ENCODE measurements at places on chromosomes 1 and 21.

DNA sequence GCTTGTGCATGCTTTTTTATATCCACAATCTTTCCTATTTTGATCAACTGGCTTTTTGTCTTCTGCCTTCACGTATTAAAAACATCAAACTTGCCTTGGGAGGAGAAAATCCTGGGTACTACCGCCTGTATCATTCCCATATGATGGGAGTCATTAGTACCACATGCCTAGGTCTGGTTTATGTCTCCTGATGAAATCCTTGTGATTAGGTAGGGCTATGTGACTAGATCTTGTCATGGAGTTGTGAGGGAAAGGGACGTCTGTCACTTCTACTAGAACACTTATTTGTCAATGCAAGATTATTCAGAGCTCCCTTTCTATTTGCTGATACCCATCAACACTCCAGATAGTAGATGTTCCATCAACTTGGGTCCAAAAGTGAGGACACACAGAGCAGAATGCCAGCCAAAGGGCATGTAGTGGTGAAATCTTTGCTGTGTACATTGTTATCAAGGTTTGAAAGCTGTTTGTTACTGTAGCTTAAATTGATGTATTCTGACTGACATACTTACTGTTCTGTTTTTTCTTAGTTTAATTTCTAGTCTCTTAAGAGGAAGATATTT, 621.8 kb upstream of the NR5A2 start:
- DNase-seq: no peak

DNA sequence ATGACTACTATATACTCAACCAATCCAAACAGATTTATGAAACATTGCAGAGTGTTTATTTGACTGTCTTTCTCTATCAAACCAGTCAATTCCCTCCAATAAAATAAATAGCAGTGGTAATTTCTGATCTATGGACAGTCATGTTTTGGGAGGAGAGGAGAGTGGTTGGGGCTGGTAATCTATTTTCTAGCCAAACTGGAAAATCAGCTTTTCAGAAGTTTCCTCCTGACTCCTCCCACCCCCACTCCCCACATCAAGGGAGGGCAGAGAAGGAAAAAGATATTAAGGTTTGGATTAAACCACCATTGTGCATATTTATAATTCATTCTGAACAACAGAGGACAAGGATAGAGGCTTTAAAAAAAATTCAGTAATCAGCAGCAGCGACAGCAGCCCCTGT, 69.4 kb upstream of the SOX13 start:
- DNase-seq: no peak

GRCh38 chr1:11570821-11571380, 83.3 kb downstream of the FBXO2 start:
- DNase-seq: no peak

GRCh38 chr21:24825348-24825747, 781.9 kb downstream of the MRPL39 start:
- no peak for DNase-seq

DNA sequence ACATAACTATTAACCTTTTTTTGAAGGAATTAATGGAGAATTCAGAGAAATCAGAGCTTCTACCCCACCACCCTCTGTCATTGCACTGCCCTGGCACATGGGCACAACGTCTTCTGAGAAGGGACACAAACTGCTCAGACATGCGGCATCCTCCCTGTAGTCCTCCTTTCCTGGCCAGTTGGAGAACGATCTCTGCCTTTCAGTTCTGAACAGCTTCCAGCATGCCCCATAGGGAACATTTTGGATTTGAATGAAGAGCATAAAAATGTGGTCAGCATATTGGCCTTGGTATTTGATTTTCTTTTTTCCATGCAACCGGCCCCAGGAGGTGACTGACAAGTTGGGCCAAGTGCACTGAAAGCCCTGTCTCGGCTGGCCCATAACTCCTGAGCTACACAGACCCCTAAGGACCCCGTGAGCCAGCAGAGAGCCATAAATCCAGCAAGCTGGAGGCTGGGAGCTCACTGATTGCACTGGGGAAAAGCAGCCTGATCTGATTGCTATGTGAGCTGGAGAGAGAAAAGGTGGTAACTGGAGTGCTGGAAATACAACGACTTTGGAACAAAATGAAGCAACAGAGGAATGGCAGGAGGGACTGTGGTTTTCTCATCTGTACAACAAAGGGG, 10.9 kb upstream of the BLACAT1 start:
- DNase-seq: no peak

- DNase-seq: no peak
Measured at GRCh38 chr21:43720539-43721166, 1.7 kb downstream of the PDXK start.

DNA sequence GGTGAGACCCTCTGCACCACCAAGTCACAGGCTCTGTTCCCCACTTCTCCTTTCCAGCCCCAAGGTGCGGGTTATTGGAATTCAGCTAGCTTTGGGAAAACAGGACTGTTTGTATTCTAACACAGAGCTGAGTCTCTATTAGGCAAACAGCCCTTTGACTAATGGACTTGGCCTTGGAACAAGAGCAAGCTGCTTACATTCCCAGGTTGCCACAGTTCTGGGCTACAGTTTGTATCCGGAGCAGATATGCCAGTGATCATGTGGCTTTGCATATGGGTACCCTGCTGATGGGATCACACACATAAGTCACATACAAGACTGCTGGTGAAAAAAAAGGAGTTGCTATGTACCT, 110.5 kb upstream of the COA6 start:
- DNase-seq: no peak

DNA sequence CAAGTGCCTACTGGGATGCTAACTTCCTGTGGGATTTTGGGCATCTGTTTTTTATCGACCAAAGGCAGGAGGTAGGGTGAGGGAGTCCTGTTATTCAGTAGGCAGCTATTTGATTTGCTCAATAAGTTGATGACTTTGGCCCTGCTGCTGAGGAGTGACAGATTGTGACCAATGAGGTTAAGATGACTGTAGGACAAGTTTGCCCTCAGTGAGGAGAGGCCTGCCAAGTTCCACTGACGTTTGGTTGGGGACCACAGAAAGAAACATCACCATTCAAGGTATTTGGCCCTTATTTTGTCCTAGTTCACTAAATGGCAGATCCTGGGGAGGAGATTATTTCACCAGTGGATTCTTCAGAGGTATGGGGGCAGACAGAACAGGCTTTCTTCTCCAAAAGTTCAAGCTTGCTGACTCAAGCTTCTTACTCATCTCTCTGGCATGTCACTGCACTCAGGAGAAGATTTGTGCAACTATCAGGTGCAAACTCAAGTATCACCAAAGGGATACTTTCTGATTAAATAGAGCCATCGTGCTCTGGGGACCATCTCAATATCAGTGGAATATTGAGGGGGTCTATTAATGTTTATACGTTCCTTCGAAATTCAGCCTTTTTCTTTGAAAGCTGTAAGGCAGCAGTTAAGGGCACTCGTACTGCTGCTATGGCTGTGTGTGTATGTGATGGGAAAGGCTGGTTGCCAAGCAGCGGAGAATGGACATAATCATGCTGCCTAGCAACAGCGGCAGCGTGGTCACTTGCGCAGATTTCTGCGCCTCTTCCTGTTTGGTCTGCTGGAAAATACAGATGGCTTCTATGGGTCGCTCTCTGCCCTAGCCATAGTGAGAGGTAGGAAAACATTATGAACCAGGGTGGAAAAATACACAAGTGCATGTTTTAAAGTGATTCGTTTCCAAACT, 78.7 kb downstream of the PBX1 start:
- no peak for DNase-seq

GRCh38 chr1:7348073-7348472, 423.0 kb upstream of the VAMP3 start:
- no peak for DNase-seq

DNA sequence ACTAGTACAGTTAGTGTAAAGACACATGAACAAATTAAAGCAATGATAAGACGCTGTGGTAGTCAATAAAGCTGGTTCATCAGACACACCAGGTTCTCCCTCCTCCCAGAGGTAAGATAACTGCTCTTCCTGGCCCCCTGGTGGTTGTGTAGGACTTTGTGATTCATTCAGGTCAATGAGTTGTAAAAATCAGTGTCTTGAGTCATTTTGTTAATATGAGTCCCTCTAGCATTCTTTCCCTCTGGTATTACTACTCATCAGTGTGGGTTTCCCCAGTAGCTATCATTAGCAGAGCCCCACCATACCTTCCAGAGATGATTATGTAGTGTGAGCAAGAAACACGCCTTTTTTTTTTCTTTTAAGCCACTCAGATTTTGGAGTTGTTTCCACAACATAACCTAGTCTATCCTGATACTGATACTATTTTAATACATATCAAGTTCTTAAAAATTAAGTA, 3.6 kb upstream of the SETDB1 start:
- DNase-seq: no peak

DNA sequence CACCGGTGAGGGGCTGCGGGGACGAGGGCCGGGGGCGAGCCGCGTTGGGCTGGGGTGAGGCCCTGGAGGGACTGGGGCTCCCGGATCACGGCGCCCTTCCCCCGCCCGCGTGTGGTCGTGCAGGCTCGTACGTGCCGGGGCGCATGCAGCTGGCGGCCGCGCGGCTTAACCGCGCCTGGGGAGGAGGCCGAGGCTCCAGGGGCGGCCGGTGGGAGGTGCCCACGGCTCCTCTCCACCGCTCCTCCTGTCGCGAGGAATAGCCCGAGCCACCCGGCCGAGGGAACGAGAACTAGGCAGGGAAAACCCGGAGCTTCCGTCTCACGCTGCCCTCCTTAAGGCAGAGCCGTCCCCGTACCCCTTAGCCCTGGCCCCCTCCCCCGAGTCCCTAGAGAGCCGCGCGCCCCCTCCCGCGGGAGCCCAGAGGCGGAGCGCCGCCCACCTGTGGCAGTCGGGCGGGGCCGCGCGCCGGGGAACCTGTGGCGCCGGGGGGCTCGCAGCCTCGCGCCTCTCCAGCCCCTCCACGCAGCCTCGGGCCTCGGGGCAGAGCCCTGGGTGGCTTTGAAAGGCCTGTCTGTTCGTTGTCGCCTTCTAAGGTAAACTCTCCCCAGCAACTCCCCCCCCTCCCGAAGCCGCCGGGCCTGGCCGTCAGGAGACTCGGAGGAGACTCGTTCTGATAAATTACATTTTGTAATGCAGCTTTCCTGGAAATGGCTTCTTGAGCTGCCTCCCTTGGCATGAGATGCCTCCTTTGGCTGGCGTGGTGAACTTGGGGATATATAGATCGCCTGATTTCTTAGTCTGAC, 746 bp downstream of the AK4 start:
- no peak for DNase-seq

DNA sequence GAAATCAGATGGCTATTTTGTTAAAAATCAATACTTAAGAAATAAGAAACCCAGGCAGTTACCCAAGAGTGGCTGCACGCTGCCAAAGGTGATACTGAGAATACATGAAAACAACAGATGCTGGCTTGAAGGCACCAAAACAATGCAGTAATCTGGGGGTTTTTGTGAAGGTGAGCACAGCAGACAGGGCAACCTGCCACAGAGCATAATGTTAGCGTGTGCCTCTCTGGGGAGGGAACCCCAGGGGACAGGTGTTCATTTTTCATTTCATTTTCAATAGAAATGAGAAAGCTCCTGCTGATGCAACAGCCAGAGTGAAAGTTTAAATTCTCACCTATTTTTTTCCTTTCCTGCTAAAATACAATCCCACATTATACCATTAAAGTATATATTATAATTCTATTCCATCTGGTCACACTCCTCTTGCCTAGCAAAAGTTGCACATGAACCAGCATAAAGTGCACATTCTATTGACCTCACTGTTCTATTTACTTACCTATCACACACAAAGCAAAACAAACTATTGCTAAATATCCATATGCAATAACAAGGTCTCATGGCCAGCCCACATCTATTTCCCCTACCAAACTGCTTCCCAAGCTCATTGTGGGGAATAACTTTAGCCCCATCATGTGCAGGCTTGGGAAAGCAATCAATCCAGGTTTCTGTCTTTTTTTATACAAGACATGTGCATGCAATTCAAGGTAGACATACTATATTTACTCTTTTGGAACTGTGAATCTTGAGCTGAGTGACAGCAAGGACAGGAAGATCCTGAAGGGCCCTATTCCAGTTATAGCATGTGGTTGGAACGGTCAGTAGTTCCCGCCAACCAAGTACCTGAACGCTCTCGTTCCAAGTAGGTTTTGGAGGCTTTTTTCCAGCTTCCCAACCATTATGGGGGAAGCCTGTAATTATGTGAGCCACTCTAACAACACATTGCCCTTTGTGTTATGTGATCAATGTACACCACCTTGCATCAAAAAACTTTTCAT, 173.6 kb downstream of the RERE start:
- DNase-seq: no peak

- DNase-seq: no peak
Measured at GRCh38 chr1:22969304-22969709, 3.4 kb downstream of the LACTBL1 start.

DNA sequence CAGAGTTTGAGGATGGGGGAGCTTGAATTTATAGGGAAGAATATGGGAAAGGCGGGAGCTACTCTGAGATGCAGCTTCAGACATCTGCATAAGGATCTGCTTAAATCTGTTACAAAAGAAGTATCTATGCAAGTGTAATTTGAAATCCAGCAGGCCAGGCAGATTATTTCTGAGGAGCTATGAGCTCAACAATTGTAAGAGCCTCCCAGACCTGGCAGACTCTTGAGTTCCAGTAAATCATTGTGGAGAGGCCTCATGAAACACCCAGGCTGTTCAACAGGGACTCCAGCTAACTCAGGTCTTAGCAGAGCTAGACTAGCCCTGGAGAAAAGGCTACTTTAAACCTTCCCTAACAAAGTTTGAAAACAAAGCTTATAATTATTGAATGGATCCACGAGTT, 647.5 kb upstream of the CHRM3 start:
- no peak for DNase-seq

DNA sequence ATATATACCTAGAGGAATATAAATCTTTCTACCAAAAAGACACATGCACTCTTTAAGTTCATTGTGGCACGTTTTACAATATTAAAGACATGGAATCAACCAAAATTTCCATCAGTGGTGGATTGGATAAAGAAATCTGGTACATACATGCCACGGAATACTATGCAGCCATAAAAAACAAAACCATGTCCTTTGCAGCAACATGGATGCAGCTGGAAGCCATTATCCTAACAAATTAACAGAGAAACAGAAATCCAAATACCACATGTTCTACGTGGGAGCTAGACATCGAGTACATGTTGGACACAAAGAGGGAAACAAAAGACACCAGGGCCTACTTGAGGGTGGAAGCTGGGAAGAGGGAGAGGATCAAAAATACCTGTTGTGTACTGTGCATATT, 33.0 kb upstream of the B3GALT2 start:
- no peak for DNase-seq

DNA sequence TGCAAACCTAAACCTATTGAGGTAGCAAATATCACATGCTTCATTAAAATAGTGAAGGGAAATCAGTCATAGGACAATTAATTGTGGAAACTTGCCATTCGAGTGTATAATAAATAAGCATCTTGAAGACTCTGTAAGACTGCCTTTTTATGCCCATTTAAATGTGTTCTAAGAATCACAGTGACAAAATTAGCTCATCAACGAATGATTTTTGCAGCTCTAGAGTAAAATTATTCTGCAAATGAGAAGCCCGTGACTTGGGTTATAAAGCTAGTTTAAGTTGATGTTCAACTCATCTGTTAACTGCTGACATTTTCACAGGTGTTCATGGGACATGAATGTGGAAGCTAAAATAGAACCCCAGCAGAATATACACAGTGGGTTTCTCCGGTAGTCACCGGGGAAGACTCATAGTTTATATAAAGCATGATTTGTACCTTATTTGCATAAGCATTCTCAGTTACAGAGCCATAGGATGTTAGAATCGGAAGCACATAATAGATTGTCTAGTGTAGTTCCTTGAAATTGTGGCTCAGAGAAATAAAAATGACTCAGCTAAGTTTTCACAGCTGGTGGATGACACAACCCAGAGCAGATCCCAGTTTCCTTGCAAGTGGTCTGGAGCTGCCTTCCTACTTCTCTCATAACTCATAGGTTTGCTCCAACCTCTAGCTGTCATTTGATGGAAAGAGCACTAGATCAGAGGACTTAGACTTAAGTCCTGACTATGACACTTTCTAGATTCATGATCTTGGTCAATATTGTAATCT, 107.3 kb downstream of the UCHL5 start:
- DNase-seq: no peak

Data from cortex of kidney (tissue), 1 donor.